ENCODE measurements at places on chromosomes 11 and 22. TPM values are rescaled to one million over a fixed set of nuclear protein-coding genes. Genes with fewer than 3 reads are reported as not detected.

PRR5L gene
- 32.5 TPM for total RNA-seq

SAMM50 gene
- total RNA-seq: 23.6 TPM

COPB1 gene
- 29.8 TPM for total RNA-seq

FRMD8 gene
- 99.3 TPM for total RNA-seq

LIF gene
- not detected for total RNA-seq

MS4A4E gene
- total RNA-seq: 0.75 TPM

TLCD5 gene
- total RNA-seq: 8.4 TPM
